Renal cortex interstitium (tissue), 15 donors: ENCODE measurements at places on chromosomes 3 and 15.

GRCh38 chr3:16124636-16125035 is 49.8 kb upstream of the GALNT15 start:
- DNase-seq: no peak

GRCh38 chr3:178389258-178389657 is 147.0 kb upstream of the KCNMB2 start:
- DNase-seq: no peak

- DNase-seq: no peak
Observed at GRCh38 chr3:151631946-151632345, 101.8 kb upstream of the AADACL2 start.

- no peak for DNase-seq
Observed at GRCh38 chr3:39542588-39542988, 75.1 kb downstream of the MOBP start.

GRCh38 chr3:189276444-189277219 is 104.9 kb downstream of the TPRG1 start:
- no peak for DNase-seq

- no peak for DNase-seq
Observed at GRCh38 chr3:31839144-31839917, 141.7 kb downstream of the OSBPL10 start.

DNA sequence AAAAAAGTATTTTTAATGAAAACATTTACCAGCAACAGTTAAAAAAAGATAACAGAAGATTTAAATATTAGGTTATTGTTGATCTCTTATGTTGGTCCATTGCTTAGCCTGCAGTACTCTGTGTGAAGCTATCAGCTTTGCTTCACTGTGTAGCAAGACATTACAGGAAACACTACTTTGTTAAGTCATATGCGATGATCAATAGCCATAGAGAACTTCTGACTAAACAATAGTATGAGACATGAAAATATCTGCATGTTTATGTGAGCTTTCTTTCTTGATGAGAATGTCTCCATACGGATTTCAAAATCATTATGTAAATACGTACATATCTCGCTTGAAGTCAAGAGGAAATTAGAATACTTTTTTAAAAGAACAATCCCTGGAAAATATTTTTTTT is 27.0 kb upstream of the CAPN3 start:
- no peak for DNase-seq

- DNase-seq: no peak
Observed at GRCh38 chr3:1955750-1956149, 142.9 kb upstream of the CNTN4 start.

- DNase-seq: no peak
Observed at GRCh38 chr3:120983841-120984240, 75.8 kb downstream of the STXBP5L start.

DNA sequence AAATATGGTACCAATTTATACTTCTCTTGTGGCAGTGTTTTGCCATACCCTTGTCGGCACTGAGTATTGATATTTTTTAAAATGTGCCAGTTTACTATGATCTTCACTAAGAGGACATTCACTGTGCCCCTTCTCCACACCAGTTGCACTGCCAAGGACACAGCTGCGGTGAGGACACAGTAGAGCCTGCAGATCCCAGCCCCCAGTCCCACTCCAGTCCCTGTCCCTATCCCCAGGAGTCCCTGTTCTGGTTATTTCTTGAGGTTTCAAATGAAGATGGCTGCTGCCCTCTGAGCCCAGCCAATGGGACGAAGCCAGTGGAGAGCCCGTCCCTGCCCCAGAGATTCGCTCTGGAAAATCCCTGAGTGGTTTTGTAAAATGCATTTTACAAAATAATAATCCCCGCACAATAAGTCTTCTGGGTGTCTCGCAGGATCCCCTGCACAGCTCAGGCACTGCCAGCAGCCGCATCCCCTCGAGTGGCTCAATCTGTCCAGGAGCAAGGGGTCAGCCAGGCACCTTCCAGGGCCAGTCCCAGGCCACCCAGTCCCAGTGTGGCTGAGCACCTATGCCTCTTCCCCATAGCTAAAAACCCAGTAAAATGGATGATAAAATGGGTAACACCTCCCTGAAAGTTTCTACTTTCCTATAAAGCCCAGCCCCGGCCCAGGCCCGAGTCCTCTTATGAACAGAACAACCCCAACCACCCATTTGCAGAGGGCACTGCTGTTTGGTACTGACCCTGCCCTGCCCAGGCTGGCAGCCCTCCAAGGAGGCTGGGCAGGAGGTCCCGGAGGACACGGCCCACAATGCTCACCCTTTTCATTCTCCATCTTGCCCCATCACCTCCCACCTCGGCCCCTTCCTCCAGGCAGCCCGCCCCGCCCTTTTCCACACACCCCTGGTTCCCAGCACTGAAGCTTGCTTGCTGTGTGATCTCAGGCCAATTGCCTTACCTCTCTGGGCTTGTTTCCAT is 91.1 kb downstream of the VGLL4 start:
- no peak for DNase-seq

DNA sequence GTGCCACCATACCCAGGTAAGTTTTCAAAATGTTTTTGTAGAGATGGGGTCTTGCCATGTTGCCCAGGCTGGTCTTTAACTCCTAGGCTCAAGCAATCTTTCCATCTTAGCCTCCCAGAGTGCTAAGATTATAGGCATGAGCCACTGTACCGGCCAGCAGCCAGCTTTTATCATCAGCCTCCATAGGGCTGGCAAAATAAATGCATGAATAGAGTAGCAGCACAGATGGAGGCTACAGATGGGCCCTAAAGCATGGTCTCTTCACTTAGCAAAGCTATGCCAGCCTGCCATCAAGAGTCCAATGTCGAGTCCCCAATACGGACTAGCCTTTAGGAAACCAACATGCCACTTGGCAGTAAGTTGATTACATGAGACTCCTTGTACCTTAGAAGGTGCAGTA is 63.8 kb downstream of the CNTN3 start:
- DNase-seq: no peak

- DNase-seq: peak; percentile 65
Observed at GRCh38 chr3:9503283-9503682, 50.3 kb downstream of the LHFPL4 start.

DNA sequence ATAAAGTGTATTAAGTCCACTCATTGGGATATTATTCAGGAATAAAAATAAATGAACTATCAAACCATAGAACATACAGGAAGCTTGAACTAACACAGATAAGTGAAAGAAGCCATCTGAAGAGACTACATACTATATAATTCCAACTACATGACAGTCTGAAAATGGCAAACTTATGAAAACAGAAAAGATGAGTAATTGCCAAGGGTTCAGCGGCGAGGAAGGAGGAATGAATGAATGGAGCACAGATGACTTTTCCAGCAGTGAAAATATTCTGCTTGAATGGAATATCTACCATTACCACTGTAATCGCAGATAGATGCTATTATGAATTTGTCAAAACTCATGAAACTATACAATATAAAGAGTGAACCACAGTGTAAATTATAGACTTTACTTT is 79.7 kb downstream of the PEAK1 start:
- no peak for DNase-seq

DNA sequence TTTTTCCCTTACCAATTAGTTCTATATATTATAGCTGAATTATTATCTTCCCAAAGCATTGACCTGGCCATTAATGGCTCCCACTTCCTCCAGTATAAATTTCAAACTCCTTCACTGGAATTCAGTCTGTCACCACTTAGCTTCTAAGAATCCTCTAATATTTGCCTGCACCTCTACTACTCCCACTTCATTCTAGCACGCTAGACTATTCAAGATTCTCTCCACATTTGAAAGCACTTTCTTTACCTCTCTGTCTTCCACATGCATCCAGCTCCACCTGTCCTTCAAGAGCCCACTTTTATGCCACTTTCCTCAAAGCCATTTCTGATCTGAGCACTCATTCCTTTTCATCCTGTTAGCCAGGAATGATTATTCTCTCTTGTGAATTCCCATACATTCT is 15.0 kb downstream of the SENP8 start:
- DNase-seq: no peak

GRCh38 chr3:114550165-114550564 is 256.3 kb downstream of the TIGIT start:
- DNase-seq: no peak

- DNase-seq: no peak
Observed at GRCh38 chr3:131072845-131073244, 46.2 kb downstream of the NEK11 start.

DNA sequence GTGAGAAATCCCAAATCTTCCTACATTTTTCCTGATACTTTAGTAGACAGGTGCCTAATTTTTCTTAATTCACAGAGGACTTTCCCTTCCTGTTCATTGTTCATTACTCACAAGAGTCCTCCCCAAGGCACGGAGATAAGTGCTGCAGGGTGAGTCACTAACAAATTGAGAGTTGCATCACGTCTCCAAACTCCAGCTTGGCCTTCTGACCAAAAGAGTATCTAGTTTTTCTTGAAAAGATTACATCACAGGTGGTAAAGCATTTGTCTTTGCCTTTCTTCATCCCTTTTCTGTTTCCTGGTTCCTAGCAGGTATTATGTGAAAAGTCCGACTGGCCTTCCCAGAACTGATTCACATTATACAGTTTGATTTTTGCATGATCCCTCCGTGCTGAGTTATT is 24.9 kb upstream of the RASGRP1 start:
- no peak for DNase-seq

DNA sequence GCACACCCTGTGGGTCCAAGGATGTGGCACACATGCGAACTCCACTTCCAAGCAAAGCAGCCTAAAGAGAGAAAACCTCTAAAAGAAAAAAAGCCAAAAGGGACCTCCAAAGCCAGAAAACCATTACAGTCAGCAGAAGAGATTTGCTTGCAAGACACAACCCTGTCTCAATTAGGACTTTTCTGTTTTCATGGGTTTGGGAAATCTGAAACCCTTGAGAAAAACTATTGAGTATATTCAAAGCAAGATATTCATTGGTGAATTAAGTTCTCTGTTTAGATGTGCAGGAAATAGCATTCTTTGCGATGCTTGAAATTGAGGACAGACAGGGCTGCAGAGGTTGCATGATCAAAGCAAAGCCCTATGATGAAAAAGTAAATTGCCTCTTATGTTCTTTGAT is 10.2 kb upstream of the LDHAL6B start:
- DNase-seq: no peak
